ENCODE measurements at places on chromosomes 1 and 21.

DNA sequence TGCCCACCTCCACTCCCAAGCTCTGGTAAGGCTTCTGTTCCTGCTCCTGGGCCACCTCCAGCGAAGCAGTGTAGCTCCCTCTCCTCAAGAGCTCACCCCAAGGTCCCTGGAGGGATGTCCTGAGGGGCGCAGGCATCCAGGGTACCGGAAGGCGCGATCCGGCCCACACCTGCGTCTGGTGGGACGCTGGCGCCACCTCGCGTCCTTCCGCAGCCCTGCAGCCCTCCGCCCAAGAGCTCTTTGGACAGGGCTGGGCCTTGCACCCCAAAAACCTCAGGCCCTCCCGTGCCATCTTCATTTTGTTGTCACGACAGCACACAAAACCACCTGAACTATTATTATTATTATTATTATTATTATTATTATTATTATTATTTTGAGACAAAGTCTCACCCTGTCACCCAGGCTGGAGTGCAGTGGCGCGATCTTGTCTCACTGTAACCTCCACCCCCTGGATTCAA lies 49.2 kb upstream of the PAX7 start:
- no peak for DNase-seq

DNA sequence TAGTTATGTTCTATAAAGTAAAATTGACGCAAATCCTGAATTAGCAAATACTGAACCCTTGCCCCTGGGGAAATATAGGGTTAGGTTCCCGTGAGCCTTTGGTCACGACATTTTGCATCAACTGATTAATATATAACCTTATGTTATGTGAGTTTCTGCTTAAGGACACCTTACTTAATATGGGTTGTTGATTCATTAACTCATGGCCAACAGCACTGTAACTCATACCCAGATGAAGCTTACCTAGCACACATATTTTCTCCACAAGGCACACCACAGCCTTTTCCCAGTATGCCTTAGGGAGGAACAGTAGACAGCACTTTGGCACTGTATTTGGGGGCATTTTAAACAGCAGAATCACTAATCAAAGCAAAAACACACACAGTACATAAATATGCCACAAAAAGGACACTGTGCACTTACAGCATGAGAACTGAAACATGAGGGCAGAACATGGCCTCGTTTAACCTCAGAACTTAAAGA lies 15.1 kb downstream of the INAVA start:
- DNase-seq: no peak

GRCh38 chr1:173590557-173590956 lies 12.3 kb downstream of the SLC9C2 start:
- DNase-seq: no peak

DNA sequence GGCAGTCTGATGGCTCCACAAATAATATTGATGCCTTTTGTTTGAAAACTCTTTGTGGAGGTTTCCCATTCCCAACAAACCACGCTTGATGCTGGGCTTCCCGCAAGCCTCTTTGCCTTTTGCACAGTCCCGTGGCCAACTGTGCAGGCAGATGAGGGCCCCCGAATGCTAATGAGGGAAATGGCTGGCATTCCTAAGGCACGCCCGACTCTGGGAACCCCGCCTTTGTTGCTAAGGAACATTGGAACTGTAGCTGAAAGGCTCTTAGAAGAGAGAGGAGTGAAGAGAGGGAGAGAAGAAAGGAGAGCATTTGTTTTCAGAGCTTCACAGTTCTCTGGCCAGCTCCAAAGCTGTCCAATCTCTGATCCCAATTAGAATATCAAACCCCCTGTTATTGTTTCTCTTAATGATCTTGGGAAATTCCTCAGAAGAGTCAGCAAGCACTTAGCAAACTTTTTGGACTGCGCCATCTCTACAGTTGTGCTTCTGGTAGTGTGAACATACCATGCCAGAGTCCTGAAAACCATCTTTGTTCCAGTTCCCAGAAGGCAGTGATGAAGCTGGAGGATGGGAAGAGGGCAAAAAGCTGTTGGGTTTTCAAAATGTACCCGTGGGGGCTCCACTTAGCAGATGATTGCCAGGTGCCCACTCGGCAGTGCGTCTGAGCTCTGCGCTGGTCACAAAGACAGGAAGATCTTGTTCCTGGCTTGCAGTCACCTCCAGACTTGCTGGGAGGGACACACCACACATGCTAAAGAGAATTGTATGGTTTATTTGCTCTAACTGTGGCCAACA lies 60.1 kb upstream of the CYP2J2 start:
- DNase-seq: peak; percentile 6

DNA sequence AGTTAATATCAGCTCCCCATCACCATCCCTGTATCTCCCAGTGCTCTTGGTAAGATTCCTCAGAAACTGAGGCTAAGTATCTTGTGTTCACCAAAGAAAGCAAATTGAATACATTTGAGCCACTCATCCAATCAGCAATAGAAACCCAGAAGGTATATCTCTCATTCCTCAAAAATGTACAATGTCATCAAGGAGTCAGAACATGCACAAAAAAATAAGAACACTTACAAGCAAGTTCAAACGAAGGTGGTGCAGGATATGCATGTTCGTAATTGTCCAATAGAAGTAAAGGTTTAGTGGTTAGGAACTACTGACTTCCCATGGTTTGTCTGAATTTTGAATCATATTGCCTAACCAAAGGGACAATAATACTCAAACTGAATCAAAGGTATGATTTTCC lies 24.3 kb downstream of the RXRG start:
- no peak for DNase-seq

Measured in occipital lobe (tissue), 3 donors.